NCI-H1417 treated with DMSO at 0.1 percent for 48 hours (cell line): ENCODE measurements at places on chromosomes 2 and 18.

DNA sequence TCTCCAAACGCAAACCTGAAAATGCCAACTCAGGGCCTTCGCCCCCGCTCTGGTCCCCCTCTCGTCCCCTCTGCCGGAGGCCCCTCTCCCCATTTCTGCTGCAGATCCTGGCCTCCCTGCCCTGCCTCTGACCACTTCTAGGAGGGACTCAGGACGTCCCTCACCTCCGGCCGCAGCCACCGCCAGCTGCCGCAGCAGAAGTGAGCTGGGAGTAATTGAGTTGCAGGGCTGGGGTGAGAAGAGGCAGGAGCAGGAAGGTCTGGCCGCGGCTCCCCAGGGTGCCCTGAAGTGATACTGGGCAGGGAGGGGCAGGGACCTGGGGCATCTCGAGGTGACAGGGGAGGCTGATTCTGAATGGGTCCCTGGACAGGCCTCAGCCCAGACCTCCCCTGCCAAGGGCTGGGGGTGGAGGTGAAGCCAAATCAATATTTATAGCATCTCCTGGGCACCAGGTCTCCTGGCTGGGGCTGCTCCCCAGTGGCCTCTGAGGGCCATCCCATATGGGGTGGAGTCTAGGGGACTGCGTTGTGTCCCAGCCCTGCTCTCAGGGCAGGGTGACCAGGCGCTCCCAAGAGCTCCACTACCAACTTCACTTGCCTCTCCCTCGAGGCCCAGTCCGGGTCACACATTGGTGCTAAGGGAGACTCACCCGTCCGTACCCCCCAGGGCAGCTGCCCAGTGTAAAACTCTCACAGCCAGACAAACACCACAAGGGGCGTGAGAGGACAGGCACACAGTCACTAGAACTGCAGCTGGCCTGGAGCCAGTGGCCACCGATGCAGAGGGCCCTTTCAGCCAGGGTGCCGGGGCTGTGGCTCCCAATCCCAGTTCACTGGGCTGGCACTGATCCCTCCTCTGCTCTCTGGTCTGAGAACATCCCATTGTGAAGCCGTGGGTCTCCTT is 33.0 kb downstream of the KCNIP3 start:
- DNase-seq = no peak

DNA sequence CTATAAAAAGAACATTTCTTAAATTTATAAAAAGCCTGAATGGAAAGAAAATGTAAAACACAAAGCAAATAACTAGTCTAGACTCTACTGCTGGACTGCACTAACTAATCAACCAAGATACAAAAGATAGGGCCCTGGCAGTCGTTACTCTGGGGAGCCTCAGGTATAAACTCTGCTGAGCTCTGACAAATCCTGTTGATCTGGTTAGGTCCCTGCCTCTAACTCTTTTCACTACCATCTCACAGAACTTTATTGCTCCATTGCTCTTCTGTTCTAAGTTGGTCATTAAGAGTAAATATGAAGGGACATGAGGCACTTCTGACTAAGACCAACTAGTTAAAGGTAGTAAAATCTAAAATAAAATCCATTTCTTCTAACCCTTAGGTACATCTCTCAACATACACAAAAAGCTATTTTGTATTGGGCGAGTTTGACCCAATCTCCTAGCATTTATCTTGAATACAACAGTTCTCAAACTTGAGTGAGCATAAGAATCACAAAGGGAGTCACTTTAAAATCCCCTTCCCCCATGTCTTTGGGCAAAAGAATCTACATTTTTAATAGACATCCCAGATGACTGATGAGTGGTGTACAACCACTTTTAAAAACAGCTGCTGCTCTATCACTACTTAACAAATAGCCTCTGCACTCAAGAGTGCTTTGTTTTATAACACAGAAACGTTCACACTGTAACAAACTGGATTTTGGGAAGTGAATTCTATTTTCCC is 2.5 kb downstream of the CHN1 start:
- no peak for DNase-seq

DNA sequence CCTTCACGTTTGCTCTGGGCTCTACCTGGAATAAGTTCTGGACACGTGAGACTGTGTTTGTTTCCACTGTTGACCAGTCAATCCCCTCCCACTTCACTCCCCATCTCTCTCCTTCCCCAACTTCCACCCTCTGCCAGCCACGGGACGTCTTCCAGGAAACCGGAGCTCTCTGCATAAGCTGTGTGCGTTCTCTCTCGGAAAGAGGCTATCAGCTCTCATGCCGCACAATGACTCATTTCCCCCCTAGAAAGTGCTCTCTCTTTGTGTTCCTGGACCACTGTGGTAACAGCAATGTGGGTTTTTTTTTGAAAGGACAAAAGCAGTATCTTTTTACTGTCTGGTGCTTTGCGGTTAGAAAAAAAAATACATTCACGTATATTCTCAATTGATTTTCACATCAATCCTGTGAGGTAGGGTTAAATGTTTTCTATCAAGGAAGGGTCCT is 10.2 kb downstream of the PROKR1 start:
- no peak for DNase-seq

DNA sequence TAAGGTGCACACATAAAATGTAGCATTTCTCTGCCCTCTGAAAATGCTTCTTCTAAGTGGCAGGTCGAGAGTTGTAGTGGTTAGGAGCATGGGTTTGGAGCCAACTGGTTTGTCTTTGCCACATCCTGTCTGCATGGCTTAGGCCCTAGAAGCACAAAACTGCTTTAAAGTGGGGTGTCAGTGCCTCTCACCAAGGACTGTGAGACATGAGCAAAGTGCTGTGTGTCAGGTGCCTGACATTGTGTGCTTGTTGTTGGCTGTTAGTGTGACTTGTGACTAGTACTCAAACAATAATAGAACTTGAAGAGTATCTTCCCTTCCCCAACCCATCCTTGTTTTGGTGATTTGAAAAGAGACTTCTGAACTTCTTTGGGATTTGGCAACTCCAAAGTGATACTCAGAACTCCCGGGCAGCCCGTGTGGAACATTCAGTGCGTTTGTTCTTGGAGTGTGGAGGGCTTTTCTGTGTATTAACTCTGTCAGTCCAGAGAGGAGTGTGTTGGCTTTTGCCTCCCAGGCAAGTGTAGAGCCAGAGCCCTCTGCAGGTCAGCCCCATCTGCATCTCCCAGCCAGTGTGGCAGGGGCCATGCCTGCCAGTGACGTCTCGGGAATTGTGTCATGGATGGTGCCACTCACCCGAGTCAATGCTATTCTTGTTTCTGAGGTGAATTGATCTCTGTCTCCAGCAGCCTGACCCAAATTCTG is 5.0 kb downstream of the MGAT5 start:
- no peak for DNase-seq

DNA sequence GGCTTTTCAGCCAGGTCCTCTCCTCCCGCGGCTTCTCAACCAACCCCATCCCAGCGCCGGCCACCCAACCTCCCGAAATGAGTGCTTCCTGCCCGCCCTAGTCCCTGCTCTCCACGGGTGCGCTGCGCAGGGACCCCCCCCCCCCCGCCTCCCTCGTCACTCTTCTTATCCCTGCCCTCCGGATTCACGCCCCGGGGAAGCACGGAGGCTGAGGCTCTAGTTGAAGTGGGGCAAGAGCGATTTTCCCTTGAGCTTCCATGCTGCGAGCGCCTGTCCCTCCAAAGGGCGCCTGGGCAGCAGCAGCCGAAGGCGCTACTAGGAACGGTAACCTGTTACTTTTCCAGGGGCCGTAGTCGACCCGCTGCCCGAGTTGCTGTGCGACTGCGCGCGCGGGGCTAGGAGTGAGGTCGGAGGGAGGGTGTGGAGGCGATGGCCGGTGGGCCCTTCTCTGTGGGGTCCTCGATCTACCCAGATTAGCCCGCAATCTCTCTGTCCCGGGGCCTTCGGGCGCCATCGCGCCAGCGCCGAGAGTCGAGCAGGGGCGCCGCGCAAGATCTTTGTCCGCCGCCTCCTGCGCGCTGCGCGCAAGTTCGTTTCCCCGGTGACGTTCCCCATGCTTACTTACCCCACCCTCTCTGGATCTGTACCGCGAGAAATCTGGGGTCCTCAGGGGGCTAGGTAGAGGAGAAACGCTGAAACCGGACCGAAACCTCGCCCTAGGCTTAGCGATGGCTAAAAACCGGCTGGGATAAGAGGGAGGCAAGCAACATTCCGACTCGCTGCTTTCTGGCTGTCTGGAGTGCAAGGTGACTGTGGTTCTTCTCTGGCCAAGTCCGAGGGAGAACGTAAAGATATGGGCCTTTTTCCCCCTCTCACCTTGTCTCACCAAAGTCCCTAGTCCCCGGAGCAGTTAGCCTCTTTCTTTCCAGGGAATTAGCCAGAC is 677 bp downstream of the GAD1 start:
- no peak for DNase-seq

DNA sequence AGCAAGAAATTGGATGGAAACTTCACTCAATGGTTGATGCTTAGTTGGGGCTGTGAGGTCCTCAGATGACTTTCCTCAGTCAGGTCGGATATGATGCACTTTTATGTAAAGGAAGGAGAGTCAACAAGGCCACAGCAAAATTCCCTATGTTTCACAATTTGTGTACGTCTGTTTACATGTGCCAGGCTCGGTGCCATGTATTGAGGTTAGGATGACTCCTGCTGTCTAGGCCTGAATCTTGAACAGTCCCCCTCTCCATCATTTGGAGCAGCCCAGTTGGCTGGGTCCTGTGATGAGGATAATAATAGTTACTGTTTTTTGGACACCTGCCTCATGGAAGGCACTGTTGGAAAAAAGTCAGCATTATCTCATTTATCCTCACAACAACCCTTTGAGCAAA is 43.1 kb downstream of the VSNL1 start:
- DNase-seq = no peak

- DNase-seq = no peak
Observed at GRCh38 chr18:51121597-51121857, 76.0 kb downstream of the MEX3C start.
